ENCODE measurements at places on chromosomes 16 and 17.

DNA sequence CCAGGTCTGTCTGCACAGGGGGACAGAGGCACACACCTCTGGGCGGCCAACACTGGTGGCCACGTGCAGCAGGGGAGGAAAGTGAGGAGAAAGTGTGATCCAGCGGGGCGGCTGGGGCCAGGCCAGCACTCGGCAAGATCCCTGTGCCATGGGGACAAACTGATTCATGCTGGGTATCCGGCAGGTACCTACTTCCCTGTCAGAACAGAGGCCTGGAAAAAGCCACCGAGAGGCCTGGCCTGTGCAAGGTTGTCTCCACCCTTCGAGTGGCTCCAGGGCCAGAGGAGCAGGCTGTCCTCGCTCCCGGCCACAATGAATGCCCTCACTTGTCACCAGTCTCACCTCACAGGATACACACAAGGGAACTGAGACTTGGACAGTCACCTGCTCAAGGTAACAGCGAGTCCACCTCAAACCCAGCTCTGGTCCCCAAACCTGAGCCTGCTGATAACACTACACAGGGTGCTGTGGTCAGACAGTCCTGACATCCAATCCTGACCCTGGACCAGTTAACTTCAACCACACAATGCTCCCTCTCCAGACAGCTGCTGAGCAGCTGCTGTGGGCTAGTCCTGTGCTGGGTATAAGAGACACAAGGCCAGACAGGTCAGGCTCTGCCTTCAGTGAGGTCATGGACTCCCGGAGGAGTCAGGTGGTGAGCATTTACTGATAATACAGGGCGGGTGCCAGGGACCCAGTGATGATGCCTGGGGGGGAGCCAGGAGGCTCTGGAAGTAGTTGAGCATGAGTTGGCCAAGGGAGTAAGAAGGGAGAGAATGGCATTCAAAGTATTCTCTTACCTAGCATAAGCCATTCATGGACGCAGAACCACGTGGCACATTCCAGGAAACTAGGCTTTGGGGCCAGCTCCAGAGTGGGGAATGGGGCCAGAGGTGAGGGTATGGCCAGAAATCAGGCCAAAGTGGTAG is 53.0 kb downstream of the VAC14 start:
- DNase-seq: no peak

DNA sequence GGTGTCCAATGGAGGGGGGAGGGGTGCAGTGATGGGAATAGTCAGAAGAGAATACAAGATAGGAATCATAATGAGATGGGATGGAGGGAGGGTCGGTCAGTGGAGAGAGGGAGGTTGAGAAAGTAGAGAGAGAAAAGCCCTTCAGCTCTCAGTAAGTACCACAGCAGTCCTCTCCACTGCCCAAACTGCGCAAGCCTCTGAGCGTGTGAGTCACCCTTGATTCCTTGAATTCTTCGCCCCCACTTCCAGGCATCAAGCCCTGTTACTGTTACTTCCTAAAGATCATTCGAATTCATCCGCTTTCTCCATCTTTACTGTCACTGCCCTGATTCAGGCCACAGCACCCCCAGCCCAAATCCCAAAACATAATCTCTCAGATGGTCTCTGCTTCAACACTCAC is 2.5 kb downstream of the GUCY2D start:
- no peak for DNase-seq

GRCh38 chr17:9336817-9337216 is 238.8 kb downstream of the STX8 start:
- DNase-seq: no peak

- DNase-seq: peak; percentile 18
These were observed 577 bp downstream of the GSPT1 start for GRCh38 chr16:11915114-11915643.

DNA sequence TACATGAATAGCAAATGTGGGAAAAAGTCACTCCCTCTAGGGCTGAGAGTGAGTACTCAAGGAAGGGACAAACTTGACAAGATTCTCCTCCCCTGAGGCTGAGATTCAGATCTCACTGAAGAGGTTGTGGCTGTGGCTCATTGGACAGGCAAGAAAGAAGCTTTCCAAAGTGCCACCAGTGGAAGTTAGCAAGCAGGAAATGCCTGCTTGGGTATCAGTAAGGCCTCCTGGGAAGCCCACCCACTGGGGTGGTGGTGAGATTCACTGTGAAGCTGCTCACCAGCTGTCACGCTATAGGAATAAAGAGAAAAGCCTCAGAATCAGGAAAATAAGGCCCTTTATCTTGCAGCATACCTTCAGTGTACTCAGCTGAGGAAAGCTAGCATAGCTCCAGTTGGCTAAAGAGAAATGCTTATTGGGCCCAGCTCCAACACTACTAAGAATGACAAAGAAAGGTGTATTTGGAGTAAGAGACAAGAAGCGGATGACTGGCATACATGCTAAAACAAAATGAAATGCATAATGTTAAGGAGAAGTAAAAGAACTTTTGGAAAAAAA is 274.4 kb upstream of the TOM1L1 start:
- DNase-seq: no peak

- DNase-seq: no peak
These were observed 86.8 kb downstream of the ZDHHC7 start for GRCh38 chr16:84924331-84925091.

- DNase-seq: no peak
These were observed 2.3 kb upstream of the UBALD2 start for GRCh38 chr17:76262732-76263344.

GRCh38 chr17:31582151-31582907 is 190.9 kb downstream of the RAB11FIP4 start:
- no peak for DNase-seq

GRCh38 chr17:58520843-58521430 is 6.5 kb upstream of the MTMR4 start:
- no peak for DNase-seq

- DNase-seq: no peak
These were observed 158 bp downstream of the ALYREF start for GRCh38 chr17:81891303-81891552.

DNA sequence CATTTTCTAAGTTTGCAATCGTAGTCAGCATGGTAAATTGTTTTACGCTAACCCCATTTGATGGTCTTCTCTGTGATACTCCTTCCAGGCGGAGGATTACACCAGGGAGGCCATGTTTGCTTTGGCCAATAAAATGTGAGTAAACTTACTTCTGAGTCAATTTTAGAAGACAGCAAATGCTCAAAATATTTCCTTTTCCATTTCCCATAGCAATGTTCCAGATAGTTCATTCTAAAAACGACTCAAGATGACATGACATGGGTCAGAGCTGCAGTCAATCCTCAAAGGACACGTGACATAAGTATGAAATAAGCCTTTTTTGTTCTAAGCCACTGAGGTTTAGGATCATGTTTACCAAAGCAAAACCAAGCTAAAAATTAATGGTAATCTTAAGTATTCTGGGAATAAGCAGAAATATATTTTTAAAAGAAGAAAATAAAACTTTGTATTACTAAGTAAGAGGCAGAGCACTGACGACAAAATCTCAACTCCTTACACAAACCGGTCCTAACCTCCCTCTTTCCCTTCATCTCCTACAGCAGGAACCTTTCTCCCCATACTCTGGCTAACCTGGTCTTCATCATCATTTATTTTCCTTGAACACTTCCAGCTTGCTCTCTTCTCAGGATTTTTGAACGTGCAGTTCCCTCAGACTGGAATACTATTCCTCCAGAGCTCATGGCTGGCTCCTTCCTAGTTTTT is 266.2 kb downstream of the CEP112 start:
- no peak for DNase-seq

- DNase-seq: no peak
These were observed 4.8 kb downstream of the PRR11 start for GRCh38 chr17:59160157-59161025.

- DNase-seq: no peak
These were observed 113.6 kb upstream of the MON1B start for GRCh38 chr16:77077256-77077922.

DNA sequence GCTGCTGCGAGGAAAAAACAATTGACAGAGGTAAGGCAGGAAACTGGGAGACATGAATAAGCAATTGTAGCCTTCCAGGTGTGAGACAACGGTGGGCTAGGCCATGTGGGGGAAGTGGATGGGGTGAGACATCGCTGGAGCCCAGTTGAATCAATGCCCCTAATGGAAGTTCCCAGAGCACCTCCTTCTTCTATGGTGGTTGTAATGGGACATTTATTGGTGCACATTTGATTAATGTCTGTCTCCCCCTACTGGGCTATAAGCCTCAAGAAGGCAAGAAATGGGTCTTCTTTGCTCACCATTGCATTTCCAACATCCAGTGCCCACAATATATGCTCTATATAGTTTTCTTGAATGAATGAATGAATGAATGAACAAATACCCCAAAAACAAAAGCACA is 22.7 kb upstream of the CD300E start:
- no peak for DNase-seq

- DNase-seq: no peak
These were observed 2.9 kb downstream of the TMEM170A start for GRCh38 chr16:75461575-75461974.

- DNase-seq: no peak
These were observed 80.6 kb upstream of the LGALS9 start for GRCh38 chr17:27550291-27550930.

DNA sequence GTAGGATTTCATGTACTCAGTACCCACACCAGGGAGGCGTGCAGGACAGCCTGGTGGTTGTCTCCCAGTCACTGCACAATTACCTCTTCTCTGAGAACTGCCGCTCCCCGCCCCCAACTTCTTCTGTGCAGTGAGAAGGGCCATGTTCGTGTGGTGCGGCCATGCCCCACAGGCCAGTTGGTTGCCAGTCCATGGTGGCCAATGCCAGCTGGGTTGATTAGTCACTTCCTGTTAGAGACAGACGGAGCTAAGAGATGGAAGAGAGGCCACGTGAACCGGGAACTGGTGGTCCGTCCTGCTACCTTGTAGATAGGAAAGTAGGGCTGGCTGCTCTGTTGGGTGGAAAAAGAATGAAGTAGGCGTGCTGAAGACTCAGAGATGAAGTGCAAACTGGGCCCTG is 206.5 kb downstream of the ABCC12 start:
- no peak for DNase-seq

DNA sequence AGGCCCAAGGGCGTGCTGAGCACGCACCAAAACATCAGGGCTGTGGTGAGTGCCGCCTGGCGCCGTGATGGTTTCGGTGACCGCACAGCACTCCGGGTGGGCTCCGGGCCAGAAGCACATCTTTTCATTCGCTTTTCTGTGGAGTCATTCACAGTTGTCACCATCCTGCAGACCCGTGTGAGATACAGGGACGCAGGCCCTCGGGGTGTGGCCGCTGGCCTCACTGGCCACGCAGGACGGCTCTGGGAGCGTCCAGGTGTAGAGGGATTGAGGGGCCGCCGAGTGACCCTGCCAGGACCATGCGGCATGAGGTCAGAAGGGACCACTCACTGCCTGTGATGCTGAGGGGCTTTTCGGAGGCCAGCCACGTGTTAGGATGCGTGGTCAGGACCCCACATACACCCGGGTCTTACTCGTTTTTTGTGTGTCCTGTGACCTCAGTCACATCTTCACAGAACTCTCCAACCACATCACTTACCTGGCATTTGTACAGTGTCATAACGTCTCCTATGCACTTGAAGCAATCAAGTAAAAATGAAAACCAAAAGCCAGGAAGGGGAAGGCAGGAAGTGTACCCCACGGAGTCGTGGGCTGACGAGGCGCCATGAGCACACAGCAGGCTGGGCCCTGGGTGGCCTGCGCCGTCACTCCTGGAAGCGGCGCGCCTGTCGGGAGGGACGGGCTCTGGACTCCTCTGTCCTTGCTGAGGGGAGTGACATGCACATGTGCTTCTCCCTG is 7.8 kb downstream of the ACSF3 start:
- DNase-seq: no peak

DNA sequence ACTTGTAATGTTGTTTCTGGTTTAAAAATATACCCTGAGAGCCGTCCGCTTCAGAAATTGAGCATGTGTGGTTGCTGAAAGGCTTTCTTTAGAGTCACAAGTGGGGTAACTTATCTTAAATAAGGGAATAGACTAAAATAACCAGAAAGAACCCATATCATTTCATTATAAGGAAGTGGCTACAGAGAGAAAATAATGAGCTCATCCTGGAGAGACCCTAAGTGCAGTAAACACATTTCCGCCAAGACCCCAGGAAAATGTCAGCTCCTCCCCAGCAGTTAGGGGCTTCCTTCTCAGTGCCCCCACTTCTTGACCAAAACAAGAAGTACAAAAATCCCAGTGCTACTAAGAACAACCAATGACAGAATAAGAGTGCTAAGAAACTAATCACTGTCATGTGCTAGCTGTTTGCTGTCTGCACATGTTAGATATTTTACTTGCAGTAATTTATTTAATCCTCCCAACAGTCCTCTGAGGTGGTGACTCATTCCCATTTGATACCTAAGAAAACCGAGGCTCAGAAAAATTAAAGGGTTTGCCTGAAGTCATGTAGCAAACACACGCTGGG is 83.5 kb downstream of the CDYL2 start:
- no peak for DNase-seq

GRCh38 chr17:7233701-7234082 is 625 bp downstream of the DVL2 start:
- no peak for DNase-seq

GRCh38 chr16:81567987-81568748 is 123.6 kb downstream of the CMIP start:
- peak; percentile 33 for DNase-seq

- DNase-seq: no peak
These were observed 71.1 kb downstream of the N4BP1 start for GRCh38 chr16:48538746-48539484.

GRCh38 chr17:35189291-35189690 is 4.9 kb downstream of the SLC35G3 start:
- DNase-seq: no peak

DNA sequence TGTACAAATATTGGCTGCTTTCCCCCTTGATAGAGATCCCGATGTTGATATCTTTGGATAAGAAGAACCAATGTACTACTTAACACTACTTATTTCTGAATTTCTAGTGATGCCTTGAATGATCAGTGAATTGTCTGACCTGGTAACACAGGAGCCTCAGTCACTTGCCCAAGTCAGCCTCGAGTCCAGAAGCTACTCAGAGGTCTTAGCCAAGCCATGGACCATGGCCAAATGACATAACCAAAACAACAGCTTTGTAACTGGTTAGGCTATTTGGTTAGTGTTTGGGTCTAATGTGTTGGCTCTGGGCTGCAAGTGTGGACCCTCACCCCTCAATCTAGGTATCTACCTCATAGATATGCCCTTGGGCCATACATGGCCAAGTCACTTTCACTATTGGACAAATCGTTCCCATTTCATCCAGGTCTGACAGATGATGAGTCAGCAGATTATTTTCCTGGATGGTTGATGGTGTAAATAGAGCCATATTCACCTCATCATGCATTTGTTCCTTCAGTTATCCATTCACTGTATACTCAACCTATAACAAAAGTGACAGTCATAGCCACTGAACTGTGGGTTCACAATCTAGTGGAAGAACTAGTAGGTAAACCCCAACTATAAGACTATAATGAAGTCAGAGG is 3.5 kb downstream of the RBFOX1 start:
- no peak for DNase-seq

- no peak for DNase-seq
These were observed 1.8 kb downstream of the GGNBP2 start for GRCh38 chr17:36546418-36547093.

- no peak for DNase-seq
These were observed 31.1 kb downstream of the ST3GAL2 start for GRCh38 chr16:70407811-70408274.
